NCI-H2171 (cell line): ENCODE measurements at places on chromosomes 13 and 19.

DNA sequence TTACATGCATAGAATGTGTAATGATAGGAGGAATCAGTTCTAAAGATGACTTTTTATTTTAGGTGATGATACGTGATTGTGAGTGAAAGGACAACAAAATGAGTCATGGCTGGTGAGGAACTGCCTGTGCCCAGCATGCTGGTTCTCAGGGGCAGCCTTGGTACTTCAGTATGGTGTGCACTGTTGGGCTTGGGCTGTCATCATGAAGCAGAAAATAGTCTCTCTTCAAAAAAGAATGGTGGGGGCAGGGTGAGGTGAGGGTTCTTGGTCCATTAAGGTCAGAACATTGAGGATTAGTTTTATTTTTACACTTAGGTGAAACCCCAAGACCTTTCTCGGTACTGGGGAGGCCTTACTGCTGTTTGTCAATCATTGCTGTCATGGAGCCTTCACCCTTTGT lies 309.5 kb downstream of the MTUS2 start:
- no peak for DNase-seq

GRCh38 chr19:17205237-17206140 lies 9.7 kb upstream of the USE1 start:
- no peak for DNase-seq

DNA sequence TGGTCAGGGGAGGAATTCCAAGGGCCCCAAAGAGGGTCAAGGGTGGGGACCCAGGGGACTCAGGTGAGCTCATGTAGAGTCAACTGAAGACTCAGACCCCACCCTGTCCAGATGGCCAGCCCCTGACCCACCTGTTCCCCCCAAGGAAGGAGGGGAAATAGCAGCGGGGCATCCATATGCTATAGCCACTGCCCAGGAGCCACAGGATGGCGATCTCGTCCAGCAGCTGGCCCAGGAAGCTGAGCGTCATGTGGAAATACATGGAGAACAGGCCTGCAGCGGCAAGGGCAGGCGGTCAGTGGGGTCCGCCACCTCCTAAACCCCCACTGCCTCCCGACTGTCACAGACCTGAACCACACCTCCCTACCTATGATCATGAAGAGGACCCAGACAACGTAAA lies 21.4 kb downstream of the ACER1 start:
- no peak for DNase-seq

DNA sequence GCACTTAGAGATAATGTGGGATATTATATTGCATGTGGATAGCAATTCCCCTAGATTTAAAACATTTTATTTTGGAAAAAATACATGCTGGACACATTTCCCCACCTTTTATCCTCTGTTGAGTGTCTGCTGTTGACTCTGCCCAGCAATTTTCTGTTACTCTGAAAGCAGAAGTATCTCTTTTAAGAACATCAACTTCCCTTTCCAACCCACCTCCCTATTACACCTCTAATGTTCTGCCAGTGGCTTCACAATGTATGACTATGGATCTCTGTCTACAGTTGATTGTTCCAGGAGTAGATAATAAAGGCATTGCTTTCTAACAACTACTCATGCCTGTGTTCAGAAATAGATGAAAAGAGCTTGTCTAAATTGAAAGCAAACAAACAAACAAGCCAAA lies 754.8 kb upstream of the SLITRK6 start:
- DNase-seq, result no peak

DNA sequence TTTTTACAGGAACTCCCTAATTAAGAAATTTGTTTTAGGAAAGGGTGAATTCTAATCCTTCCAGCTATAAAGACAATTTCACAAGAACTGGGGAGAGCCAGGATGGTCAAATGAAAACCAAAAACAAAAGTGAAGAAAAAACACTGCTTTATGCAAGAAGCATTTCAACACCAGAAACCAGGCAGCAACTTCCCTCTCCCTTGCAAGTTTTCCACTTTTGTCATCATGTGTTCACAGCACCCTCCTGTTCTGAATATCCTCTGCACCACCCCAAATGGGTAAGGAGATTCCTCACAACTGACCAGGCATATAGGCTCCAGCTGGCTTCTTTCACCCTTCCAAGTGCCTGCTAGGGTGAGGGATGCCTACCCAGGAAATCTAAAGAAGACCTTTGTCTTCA lies 328.1 kb downstream of the TBC1D4 start:
- no peak for DNase-seq

GRCh38 chr13:44617648-44618047 lies 41.5 kb upstream of the TSC22D1 start:
- DNase-seq, result no peak
